ENCODE measurements at places on chromosomes 7 and 10.

DNA sequence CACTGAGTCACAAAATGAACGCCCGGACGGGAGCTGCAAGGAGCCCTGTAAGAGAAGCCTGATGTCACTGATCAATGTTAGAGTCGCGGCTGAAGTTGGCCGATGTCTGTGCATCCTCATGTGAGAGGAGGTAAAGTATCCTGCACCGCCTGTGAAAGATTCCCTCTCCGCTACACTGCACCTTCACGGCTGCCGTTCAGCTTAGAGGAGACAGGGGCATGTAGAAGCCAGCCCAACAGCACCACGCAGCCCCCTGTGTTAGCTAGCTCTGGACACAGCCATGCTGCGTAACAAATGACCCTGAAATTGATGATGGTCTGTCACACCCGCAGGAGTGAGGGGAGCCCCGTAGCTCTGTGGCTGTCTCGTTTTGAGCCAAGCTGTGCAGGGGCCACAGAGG lies 81.5 kb upstream of the DIP2C start:
- no peak for DNase-seq

DNA sequence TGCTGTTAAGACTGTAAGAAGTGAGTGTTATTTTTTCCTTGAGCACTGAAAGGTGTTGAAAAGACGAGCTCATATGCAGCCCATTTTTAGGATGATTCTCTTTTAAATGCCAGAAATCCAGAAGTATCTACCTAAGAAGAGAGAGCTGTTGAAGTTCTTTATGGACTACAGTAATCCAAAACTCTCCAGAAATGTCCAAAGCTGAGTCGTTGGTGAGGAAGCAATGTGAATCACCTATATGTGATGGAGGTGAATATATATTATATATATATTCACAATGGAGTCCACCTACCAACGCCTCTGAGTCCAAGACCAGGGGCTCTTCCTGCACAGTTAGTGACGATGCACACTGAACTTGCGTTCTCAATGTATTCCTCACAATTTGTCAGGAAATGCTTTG lies 252.7 kb upstream of the PITRM1 start:
- DNase-seq = no peak

DNA sequence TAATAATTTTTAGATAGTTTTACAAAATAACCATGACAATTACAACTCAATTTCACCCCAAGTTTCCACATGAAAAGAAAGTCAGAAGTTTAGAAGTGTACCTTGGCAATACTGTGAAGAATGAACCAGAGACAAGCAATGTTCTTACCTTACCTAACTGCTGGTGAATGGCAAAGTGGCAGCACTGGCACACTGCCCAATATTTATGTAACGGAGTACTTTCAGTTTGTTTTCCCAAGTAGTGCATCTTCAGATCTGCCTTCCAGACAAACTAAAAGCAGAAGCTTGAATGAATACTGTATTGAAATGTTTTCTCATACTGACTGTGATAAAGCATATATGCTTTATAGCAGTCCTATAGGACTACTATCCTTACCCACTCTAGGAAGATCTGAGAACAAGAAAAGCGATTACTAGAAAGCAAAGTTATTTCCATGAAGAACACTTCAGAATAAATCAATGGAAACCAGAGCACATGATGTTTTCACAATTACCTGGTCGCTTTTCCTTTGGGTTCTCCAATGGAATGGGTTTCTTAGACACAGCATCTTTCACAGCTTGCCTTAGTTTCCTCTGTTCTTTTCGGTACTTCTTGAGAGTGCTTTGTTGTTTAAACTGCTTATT lies 1.5 kb downstream of the NOC3L start:
- DNase-seq = no peak

GRCh38 chr10:82653244-82654155 lies 778.5 kb downstream of the NRG3 start:
- no peak for DNase-seq

DNA sequence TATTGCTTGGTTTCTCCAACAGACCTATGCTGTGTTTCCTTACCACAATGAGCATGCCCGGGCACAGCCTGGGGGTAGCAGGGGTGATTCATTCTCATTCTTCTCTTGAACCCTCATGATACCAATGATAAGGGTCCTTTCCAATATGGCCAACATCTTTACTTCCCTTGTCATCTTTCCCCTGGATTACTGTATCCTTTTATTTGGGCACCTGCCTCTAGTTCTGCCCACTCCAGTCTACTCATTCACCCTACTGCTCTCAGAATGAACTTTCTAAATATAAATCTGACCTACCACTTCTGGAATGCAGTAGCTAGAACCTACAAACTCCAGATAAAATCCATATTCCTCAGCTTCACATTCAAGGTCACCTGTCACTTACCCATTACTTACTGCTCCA lies 26.4 kb upstream of the ITPRID1 start:
- no peak for DNase-seq

- no peak for DNase-seq
Measured at GRCh38 chr10:3452173-3452626, 279.6 kb upstream of the PITRM1 start.

DNA sequence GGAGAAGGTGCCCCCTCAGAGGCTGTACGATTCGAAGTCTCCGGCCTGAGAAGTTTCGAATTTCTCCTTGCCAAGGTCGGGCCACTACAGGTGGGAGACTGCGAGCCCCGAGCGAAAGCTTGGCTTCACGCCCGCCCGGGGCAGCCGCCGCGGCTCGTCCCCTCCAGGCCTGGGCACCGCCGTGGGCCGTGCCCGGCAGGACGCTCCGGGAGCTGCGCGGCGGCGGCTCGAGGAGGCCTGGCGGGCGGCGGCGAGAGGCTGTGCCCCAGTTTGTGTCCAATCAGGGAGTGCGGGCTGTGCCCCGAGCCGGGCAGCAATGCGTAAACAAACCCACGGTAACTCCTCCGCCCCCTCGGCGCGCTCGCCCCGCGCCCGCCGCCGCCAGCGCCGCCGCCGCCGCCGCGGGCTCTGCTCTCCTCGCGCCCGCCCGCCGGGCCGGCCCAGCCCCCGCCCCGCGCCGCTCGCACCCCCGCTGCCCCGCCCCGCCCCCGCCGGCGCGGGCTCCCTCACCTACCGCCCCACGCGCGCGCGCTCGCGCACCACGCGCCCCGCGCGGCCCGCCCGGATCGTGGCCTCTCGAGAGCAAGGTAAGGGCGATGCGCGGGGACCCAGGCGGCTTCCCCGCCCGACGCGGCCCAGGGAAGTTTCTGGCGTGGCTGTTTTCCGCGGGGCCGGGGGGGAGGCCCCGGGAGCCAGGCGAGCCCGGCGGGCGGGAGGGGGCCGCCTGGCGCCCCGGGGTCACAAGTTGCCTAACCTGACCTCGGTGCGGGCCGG lies 57.8 kb upstream of the PCGF5 start:
- DNase-seq = peak; percentile 72

DNA sequence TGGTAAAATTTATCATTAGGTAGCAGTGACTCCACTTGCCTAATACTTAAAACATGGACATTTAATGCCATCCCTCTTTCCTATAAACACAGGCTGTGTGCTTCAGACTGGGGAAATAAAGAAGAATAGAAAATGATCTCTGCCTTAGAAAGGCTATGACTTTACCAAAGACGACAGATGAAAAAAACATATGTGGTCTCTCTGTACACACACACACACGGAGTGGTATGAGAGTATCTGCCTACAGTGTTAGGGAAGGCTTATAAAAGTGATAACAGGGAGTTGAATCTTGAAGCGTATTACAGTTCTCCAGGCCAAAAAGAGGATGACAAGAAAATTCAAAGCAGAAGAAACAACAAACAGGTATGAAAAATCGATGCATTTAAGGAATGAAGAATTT lies 38.2 kb downstream of the MINDY3 start:
- no peak for DNase-seq

GRCh38 chr7:155219947-155220769 lies 77.5 kb upstream of the INSIG1 start:
- DNase-seq = no peak

DNA sequence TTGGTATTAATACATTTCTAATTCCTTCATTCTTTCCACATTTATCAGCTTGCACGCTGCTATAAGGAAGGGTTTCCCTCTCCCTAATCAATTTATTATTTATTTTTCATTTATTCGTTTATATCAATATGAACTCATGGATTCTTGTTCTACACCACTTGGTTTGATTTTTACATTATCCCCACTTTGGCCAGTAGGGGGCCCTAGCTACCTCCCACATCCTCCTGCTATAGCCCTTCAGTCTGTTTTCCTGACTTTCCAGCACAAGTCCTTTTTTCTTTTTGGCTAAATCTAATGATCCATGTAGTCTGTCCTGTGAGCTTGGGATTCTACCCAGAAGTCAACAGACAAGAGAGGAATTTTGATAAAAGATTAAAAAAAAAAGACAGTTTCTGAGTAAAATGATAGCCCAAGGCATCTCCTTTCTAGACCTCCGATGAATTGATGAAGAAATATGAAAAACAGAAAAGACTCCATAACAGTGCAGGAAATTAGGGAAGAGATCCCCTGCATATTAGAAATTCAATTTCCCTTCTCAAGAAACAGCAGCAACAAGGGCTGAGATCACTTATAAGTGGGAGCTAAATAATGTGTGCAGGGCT lies 47.7 kb downstream of the LYZL2 start:
- DNase-seq = no peak

DNA sequence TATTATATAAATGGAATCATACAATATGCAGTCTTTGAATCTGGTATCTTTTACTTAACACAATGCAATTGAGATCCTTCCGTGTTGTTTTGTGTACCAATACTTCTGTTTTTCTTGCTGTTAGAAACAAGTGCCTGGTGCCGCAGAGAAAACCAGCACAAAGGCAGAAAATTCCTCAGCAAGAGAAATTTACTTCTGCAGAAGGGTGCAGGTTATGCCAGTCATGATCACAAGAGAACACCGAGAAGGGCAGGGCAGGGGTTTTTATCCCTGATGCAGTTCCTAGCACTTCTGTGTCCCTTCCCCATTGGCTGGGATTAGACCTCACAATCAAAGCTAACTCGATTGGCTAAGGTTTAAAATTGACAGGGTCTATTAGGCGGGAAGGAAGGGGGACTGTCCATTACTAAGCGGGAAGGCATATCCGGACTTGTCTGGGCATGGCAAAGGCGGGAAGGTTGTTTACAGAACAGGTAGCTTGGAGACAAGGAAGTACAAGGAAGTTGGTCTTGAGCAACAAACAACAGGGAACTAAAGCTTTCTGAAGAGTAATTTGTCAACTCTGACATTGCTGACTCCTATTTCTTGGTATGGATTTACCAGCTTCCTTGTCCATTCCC lies 2.4 kb upstream of the ZNF33B start:
- DNase-seq = no peak

DNA sequence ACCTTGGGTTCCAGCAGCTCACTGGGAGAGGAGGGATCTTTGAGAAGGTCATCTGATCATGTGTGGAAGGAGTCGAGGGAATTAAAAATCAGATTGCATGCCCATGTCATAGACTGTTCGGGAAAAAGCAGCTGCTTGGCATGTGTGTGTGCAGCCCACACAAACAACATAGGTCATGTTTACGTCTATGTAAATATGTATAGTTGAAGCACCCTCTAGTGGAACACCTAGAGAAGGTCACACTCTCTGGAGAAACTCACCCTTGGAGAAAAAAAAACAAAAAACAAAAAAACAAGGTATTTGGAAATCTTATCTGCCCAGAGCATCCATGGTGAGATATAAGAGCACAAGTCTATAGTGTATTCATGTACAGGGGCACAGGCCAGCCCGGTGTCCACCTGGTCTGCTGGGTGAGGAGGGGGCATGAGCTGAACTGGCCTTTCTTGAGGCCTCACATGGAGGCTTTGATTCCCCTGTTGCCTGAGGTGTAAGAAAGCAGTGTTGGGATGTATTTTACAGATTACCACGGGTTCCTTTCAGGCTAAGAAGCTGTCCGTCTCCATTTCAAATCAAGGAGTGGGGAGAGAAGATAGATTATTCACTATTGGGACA lies 98.0 kb downstream of the NPY start:
- DNase-seq = no peak

DNA sequence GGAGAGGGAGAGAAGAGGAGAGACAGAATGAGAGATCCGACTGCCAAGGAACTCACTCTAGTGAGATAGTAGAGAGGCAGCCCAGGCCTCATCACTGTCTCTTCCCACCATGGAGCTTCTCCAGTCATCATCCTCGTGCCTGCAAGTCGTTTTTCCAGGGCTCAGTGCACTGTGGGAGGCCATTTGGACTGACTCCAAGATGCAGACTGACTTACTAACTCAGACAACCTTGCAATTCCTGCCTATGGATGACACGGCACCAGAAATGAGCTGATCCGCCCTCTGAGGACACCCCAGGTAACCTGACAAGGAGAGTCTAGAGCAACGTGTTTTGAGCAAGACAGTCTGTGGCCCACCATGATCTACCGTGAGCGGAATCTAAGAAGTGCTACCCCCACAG lies 154.9 kb downstream of the GLI3 start:
- DNase-seq = no peak

DNA sequence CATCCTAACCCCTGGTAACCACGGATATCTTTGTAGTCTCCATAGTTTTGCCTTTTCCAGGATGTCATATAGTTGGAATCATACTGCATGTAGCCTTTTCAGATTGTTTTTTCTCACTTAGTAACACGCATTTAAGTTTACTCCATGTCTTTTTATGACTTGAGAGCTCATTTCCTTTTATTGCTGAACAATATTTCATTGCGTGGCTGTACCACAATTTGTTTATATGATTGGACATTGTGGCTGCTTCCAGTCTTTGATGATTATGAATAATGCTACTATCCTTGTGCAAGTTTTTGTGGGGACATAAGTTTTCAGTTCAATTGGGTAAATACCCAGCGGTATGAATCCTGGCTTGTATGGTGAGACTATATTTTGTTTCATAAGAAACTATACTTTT lies 60.8 kb downstream of the AOAH start:
- DNase-seq = no peak

DNA sequence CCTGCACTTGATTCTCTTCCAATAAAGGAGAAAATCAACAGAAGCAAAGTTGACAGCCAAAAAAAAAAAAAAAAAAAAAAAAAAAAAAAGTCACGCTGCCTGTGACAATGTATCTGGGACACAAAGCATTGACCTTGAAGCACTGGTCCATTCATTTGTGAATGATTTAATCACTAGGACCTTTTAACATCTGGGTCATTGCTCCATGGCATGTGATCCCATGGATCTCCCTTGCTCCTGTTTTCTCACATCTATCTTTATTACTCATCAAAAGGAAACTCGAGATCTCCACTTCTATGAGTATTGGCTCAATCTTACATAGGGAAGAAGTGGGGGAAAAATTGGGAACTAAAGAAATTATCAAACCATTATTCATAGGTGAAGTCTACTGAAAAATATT lies 89.6 kb upstream of the SMIM30 start:
- no peak for DNase-seq

DNA sequence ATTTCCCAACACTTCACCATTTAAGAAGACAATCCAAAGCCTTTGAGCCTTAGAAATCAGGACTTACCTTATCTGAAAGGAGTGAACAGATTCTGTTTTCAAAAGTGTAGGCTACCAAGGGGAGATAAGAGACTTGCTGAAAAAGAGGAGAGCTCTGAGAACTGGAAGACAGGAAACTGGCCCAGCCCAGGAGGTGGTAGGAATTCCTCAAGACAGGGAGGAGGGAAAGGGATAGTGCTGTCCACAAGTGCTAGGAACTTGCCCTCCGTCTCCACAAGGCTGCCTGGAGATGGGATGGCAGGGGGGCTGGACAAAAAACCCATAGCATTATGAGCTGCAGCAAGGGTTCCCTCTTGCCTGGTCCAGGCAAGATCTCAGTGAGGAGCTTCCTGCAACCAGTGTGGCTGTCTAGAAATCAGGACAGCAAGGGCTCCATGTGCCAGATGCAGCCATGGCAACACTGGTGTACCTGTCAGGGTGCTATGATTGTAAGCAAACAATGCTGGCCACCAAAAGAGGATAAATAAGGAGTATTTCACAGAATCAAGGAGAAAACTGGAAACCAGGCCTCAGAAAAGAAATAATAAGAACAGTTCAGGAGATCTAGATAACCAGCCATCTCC lies 22.7 kb upstream of the FRMD4A start:
- no peak for DNase-seq
